ENCODE measurements at places on chromosomes 6 and 20.
A peak's percentile ranks its signal among the peaks of the same experiment; 100 is the strongest.

GRCh38 chr20:17957505-17958363 lies 10.9 kb downstream of the SNX5 start:
- no peak for DNase-seq

DNA sequence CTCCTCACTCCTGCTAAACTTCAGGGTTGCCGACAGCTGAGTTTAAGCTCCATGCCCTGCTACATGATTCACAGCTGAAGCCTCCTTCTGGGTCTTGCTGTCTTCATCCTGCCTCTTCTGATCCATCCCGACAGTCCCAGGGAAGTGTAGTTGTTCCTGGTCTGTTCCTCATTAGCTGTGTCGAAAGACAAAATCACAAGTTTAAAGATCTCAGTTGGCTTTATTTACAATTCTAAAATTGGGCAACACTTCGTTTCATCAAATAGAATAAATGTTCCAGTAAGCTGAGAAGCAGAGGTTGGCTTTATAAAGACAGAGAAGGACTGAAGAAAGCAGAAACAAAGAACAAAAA lies 4.1 kb upstream of the SLC2A10 start:
- DNase-seq = no peak

- DNase-seq = no peak
Measured at GRCh38 chr6:83470001-83470400, 39.1 kb upstream of the ME1 start.

GRCh38 chr6:170314983-170315382 lies 8.4 kb downstream of the FAM120B start:
- DNase-seq = no peak

GRCh38 chr6:64679416-64679815 lies 1027.6 kb downstream of the EYS start:
- DNase-seq = no peak

GRCh38 chr6:16760516-16761470 lies at the start of gene ATXN1:
ATXN1 (minus strand) TSS chr6:16761460.
- DNase-seq = no peak

DNA sequence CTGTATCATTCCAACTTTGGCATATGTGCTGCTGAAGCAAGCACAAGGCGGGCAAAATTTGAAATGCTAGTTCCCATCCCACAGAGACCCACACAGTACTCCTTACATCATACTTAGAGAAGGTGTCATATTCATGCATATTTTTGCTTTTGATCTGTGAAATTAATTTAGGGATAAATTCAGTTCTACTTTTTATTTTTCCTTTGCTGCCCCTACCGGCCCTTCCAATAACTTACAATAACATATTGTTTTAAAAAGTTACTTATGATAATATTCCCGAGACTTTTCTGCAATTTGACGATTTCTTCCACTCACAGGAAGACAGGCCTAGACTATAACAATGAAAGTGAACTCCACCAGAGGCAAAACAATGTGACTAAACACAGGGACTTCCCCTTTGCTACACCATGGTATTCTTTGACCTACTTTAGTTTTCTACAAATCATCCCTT lies 35.0 kb downstream of the SESN1 start:
- peak; percentile 19 for DNase-seq

DNA sequence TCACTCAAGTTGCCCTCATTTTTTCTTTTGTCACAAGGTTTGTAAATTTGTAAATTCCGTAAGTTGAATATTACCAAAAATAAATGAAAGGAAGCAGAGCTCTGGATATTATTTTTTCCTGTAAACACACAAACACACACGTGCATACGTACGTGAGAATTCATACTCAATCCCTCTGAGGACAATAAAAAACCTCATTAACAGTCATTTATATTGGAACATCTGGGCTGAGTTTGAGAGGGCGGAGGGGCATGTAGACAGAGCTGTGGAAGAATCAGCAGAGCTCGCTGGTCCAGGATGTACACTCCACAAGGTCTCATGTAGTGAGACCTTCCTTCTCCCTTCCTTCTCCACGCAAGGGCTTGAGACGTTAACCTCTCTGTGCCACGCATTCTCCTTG lies 24.2 kb upstream of the DOK5 start:
- no peak for DNase-seq

- DNase-seq = peak; percentile 65
Measured at GRCh38 chr20:49620364-49621240, 52.7 kb upstream of the PTGIS start.

DNA sequence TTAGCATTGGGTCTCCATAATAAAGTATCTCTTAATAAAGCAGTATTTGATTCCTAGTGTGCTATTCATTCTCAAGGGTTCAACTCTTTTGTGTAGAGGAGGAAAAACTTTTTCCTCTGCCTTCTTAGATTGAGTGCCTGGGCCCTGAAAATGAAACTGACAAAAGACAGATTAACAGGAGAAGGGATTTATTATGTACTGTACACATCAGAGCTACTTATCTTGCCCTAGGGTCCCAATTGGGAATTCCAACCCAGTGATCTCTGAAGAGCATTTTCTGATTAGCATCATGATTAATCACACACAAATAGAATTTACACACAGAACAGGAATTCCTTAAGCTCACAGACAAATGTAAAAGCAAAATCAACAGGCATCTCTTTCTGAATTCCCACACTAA lies 128.9 kb downstream of the CD164 start:
- DNase-seq = no peak

DNA sequence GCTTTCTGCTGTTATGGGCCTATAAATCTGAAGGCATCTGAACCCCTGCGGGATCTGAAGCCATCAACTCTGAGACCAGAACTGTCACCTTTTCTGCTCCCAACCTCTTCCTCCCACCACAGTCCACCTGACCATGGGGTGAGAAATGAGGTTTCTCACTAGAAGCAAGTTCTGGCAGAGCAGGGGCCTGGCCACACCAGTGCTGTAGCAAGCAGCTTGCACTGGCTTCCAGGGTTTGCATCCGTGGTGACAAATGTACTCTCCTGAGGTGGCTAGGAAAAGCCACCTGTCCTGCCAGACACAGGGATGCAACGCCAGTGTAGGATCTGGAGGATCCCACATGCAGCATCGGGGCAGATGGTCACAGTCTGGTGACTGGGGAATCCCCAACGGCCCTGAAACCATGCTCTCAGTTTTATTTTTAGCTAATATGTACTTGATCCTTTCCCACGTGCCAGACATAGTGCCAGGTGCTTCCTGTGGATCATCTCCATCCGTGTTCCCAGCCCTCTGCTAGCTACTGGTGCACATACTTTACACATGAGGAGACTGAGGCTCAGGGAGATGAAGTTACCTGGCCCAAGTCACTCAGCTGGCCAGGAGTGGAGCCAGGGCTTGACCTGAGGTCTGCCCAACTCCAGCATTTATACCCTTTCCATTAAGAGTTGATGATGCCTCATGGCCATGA lies 122.1 kb upstream of the SPACA1 start:
- peak; percentile 32 for DNase-seq

GRCh38 chr6:135087403-135087802 lies 32.8 kb upstream of the HBS1L start:
- peak; percentile 41 for DNase-seq

DNA sequence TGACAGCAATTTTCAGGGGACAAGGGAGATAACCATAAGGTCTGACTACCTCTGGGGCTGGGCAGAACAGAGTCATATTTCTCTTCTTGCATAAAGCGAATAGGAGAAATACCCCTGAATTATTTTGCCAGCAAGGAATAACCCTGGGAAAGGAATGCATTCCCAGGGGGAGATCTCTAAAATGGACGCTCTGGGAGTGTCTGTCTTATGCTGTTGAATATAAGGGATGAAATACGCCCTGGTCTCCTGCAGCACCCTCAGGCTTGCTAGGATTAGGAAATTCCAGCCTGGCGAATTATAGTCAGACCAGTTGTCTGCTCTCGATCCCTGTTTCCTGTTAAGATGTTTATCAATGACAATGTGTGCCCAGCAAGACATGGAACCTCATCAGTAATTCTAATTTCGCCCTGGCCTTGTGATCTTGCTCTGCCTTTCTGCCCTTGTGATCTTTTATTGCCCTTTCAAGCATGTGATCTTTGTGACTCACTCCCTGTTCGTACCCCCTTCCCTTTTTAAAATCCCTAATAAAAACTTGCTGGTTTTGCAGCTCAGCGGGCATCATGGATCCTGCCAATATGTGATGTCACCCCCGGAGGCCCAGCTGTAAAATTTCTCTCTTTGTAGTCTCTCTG lies 221.6 kb upstream of the HS3ST5 start:
- DNase-seq = no peak

DNA sequence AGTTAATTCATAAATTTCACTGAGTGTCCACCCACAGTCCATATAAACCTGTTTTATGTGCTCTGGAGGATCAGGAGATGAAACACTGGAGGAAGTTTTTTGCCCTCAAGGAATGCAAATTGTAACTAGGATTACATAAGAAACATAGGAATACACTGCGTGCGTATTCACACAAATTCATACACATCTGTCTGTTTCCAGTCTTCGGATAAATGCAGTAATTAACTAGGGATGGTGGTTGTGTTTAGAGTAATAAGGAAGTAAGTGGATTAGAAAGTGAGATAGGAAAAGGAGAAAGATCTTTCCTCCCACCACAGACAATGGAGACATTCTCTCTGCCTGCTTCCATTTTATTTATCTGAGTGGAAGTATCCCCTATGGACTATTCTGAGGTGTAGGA lies 35.7 kb upstream of the POPDC3 start:
- DNase-seq = no peak

DNA sequence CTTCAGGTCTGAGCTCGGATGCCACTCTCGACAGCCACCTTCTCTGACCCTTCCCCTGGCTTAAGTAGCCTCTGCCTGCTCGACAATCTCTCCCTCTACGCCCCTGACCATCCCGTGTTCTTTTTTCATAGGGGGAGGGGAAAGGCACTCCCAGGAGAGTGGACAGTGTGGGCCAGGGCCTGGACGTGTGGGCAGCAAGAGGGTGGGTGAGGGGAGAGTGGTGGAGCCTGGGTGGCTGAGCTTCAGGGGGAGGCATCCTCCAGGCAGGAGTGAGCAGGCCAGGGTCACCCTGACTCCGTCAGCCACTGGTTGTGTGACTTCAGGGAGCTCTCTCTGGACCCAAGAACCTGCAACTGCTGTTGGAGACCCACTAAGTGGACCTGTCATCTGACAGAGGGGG lies 92.7 kb downstream of the CEBPB start:
- no peak for DNase-seq

DNA sequence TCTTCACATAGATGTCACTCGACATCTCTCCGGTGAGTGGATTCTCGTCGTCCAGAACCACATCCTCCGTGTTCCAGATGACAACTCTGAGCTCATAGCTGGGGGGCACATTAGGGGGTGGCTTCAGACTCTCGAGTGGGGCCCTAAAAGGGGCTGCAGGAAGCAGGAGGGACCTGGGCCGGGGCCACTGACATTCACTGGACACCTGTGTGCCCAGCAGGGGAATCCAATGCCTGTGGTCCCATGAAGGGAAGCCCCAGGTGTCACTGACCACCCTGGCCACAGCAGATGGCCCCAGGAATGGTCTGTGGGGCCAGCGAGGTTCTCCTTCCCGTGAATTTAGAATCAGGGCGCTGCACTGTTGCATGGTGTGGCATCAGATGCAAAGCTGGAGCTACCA lies 18.7 kb downstream of the ERGIC3 start:
- no peak for DNase-seq

- no peak for DNase-seq
Measured at GRCh38 chr6:118606268-118606667, 45.1 kb downstream of the CEP85L start.

DNA sequence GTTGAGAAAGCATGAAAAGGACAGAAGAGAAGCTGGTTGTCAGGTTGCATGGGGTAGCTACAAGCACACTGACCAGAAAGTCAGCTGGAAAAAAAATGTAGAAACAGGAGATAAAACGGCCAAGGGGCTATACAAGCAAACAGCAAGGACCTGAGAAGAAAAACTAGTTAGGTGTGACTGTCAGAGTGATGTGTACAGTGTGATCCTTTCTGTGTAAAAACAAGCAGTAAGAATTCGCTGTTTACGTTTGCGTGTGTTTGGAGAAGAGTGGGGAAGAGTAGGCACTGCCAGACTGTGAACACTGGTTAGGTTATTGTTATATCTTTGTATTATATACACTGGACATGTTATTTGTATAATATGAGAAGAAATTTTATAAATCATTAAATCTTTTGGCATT lies 28.1 kb downstream of the PTPN1 start:
- no peak for DNase-seq

GRCh38 chr6:135188718-135189117 lies 7.6 kb downstream of the MYB start:
- no peak for DNase-seq

- no peak for DNase-seq
Measured at GRCh38 chr6:139402876-139403386, 28.5 kb upstream of the CITED2 start.

DNA sequence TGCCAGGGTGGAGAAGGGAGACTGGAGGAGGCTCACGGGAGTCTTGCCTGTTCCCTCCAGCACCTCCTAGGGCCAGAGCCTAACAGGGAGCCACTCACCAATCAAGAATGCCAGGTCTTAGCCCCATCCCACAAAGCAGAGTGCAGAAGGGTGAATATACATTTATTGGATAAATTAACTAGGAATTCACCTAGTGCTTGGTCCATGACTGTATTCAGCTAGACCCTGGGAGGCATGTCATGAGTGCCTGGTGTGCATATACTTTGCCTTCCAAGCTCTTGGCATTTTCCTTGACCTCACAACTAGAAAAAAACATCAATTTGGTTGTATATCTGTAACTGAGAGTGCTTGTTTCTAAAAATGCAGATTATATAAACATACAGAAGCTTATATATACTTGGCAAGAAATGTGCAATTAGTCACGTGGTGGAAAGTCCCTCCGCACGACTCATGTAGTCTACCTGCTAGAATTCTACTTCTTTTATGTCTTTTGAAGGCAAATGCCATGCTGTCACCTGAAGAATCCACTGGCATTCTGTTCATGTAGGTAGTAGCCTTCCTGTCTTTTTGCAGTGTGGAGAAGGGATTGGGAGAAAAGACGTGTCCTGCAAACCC lies 991.0 kb downstream of the KIF16B start:
- no peak for DNase-seq

- no peak for DNase-seq
Measured at GRCh38 chr6:156687789-156688619, 89.2 kb upstream of the ARID1B start.

DNA sequence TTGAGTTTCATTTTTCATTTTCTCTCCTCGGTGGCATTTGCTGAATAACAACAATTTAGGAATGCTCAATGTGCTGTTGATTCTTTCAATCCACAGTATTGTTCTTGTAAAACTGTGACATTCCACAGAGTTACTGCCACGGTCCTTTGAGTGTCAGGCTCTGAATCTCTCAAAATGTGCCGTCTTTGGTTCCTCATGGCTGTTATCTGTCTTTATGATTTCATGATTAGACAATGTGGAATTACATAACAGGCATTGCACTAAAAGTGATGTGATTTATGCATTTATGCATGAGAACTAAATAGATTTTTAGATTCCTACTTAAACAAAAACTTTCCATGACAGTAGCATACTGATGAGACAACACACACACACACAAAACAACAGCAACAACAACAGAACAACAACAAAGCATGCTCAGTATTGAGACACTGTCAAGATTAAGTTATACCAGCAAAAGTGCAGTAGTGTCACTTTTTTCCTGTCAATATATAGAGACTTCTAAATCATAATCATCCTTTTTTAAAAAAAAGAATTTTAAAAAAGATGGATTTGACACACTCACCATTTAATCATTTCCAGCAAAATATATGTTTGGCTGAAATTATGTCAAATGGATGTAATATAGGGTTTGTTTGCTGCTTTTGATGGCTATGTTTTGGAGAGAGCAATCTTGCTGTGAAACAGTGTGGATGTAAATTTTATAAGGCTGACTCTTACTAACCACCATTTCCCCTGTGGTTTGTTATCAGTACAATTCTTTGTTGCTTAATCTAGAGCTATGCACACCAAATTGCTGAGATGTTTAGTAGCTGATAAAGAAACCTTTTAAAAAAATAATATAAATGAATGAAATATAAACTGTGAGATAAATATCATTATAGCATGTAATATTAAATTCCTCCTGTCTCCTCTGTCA lies 88.1 kb downstream of the SNAP25 start:
- DNase-seq = peak; percentile 8
